ENCODE measurements at places on chromosomes 5 and 9.

DNA sequence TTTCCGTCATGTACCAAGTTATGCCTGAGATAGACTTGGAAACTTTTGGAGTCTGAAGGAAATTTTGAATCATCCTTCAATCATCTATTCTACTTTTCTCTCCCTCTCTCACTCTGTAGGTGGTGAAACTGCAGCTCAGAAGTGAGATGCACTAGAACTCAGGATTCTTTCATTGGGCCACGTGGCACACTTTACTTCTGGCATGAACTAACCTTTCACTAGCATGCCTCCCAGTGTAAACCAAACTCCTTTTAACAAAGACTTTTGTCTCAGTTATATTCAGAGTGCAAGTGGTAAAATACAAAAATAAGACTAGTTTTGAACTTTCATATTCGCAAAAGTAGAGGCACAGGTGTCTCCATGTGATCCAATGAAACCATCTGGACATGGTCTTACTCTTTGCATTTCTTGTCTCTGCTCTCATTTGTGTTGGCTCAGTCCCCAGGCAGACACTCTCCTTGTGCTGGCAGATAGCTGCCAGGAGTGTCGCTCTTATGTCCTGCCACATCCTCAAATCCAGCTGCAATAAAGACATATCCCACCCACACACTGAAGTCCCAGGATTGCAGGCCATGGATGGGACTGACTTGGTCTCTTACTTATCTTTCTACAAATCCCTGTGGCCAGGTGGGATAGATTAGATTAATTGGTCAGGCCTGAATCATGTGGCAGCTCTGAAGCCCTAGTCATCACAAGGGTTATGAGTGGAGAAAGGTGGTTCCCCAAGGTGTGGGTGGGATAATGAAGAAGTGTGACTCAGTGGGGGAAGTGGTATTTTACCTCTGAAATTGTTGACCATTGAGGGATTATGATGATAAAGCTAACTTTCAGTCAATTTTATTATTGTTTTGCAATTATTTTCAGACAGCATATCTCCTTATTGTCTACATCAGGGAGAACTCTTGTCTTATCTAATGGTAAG lies 267.5 kb downstream of the GABRB2 start:
- H3K4me3 ChIP-seq, result no peak overlapping the region
- DNase-seq, result no peak
- no peaks in the 10 kb centered on the region for H3K4me1 ChIP-seq
- H3K36me3 ChIP-seq, result no peaks in the 10 kb centered on the region

DNA sequence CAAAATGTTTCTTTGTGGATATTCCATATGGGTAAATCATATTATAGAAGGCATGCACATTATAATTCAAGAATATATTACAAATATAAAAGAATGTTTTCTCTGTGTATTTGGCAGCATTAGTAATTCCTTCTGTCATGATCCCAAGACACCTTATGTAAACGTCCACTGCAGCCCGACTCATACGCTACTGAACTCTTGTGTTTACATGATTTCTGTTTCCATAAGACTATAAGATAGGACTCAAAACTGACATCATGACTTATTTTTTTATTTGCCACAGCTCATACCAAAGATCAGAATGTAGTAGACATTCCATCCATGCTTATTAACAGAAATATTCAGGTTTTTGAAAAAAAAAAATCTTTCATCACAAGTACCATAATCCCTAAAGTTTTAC lies 234.1 kb downstream of the AP3B1 start:
- H3K4me1 ChIP-seq, result 0 out of 2 replicates have a peak, but pooled peaks cover 4% of the 10 kb centered on the region
- no peaks in the 10 kb centered on the region for H3K36me3 ChIP-seq
- no peaks in the 10 kb centered on the region for H3K27me3 ChIP-seq
- H3K27ac ChIP-seq, result no peak overlapping the region
- no peak overlapping the region for H3K4me3 ChIP-seq
- peak; percentile 25 for DNase-seq

DNA sequence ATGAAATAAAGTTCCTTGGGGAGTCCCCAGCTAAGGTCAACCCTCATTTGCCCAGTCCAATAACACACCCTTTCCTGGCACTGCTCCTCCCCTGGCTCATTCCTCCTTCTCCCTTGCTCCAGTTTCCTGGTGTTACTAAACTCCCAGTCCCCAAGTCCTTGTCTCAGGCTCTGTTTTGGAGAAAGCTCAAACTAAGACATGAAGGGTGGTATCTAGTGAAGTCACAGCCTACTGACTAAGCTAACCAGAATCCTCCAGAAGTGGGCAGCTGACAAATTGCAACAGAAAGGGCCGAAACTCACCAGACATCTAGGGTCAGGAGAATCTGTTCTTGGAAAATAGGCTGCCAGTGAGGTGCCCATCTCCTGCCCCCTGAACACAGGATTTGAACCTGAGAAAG lies 118.7 kb upstream of the NEK6 start:
- H3K27ac ChIP-seq, result no peak overlapping the region
- DNase-seq, result no peak
- no peak overlapping the region for H3K4me3 ChIP-seq
- no peaks in the 10 kb centered on the region for H3K36me3 ChIP-seq

DNA sequence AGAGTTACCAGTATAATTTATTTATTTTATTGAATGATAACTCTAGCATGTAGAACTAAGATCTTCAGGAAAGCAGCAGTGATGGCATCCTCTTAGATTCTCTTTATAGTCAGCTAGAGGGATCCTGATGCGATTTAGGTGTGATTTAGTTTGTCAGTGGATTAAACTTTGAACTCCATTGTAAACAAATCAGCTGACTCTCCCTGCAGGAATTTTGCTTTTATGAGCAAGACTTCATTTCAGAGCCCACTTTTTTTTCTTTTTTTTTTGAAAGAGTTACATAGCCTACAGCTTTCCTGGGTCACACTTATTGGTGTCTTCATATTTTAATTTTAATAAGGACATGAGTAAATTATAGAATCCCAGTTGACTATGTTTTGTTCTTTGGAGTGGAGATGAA lies 93.8 kb upstream of the SEMA6A start:
- no peak overlapping the region for H3K4me3 ChIP-seq
- DNase-seq, result no peak
- no peaks in the 10 kb centered on the region for H3K27me3 ChIP-seq
- no peaks in the 10 kb centered on the region for H3K4me1 ChIP-seq

- H3K4me1 ChIP-seq, result peaks cover 13% of the 10 kb centered on the region
- DNase-seq, result no peak
- H3K36me3 ChIP-seq, result no peaks in the 10 kb centered on the region
- no peak overlapping the region for H3K4me3 ChIP-seq
Measured at GRCh38 chr9:96478829-96479371, 28.9 kb downstream of the HABP4 start.

DNA sequence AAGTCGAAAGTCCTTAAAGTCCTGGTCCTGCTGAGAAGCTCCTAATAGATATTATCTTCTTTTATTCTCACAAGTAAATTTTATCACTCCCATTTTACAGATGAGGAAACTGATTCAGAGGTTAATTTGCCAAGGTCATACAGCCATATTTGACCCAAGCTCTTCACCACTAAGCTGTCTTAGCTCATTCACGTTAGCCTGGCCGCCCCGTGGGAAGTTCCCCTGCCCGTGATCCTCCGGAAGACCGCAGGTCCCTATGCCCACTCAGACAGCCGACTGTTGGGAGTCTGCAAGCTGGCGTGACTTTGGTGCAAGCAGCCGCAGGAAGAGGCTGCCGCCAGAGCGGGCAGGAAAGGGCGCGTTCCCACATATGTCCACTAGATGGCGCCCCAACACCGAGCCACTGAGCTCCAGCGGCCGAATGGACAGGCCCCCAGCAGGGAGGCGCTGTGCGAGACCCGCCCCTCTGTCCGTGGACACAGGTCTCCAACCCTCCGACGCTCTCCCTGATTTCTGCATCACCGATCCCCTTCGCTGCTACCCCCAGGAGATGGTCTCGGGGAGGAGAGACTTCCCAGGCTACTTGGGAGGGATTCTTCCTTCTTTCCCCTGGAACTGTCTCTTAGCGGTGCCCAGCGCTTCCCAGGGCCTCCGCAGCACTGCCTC lies 10.0 kb upstream of the ARAP3 start:
- no peaks in the 10 kb centered on the region for H3K36me3 ChIP-seq
- no peak overlapping the region for H3K27ac ChIP-seq
- H3K4me1 ChIP-seq, result peaks cover 16% of the 10 kb centered on the region
- no peaks in the 10 kb centered on the region for H3K27me3 ChIP-seq
- H3K4me3 ChIP-seq, result peak overlapping the region; percentile 57
- DNase-seq, result peak; percentile 85

DNA sequence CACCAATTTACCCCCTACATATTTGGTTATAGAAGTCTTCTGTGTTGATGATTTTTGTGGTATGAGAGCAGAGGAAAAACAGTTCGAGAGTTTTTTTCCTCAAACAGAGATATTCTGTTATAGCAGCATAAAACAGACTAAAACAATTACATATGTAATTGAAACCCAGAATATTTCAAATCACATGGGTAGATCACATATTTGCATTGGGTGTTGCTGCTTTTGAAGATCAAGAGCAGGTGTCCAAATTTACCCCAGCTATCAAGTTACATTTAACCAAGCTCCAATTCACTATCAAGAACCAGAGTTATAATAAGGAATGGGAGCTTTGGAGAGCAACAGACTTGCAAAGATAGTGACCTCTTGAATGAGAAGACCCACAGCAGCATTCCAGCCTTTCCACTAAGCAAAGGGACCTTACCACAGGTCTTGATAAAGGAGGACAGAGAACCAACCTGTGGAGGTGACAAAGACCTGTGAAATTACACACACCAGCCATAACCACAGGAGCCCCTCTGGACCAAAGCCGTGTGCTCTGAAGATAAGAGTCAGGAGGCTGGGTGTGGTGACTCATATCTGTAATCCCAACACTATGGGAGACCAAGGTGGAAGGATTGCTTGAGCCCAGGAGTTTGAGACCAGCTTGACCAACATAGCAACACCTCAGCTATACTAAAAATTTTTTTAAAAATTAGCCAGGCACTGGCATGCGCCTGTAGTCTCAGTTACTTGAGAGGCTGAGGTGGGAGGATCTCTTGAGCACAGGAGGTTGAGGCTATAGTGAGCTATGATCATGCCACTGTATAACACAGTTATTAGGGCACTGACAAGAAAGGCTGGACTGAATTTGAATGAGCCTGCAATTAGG lies 4.0 kb upstream of the CCL28 start:
- H3K4me3 ChIP-seq, result no peak overlapping the region
- no peaks in the 10 kb centered on the region for H3K4me1 ChIP-seq
- no peak for DNase-seq
- no peak overlapping the region for H3K27ac ChIP-seq
- H3K36me3 ChIP-seq, result no peaks in the 10 kb centered on the region
- no peaks in the 10 kb centered on the region for H3K27me3 ChIP-seq

- H3K27ac ChIP-seq, result no peak overlapping the region
- peak; percentile 51 for DNase-seq
- H3K4me1 ChIP-seq, result peaks cover 21% of the 10 kb centered on the region
- no peak overlapping the region for H3K4me3 ChIP-seq
- no peaks in the 10 kb centered on the region for H3K27me3 ChIP-seq
Measured at GRCh38 chr5:88290801-88291200, 22.2 kb upstream of the TMEM161B start.

- H3K27ac ChIP-seq, result 0 out of 2 replicates have a peak overlapping the region, but pooled peaks have one; percentile 7
- H3K4me3 ChIP-seq, result peak overlapping the region; percentile 86
- H3K4me1 ChIP-seq, result peaks cover 20% of the 10 kb centered on the region
- DNase-seq, result no peak
- no peaks in the 10 kb centered on the region for H3K27me3 ChIP-seq
- H3K36me3 ChIP-seq, result no peaks in the 10 kb centered on the region
Measured at GRCh38 chr5:51386916-51387883, 4.0 kb downstream of the ISL1 start.

DNA sequence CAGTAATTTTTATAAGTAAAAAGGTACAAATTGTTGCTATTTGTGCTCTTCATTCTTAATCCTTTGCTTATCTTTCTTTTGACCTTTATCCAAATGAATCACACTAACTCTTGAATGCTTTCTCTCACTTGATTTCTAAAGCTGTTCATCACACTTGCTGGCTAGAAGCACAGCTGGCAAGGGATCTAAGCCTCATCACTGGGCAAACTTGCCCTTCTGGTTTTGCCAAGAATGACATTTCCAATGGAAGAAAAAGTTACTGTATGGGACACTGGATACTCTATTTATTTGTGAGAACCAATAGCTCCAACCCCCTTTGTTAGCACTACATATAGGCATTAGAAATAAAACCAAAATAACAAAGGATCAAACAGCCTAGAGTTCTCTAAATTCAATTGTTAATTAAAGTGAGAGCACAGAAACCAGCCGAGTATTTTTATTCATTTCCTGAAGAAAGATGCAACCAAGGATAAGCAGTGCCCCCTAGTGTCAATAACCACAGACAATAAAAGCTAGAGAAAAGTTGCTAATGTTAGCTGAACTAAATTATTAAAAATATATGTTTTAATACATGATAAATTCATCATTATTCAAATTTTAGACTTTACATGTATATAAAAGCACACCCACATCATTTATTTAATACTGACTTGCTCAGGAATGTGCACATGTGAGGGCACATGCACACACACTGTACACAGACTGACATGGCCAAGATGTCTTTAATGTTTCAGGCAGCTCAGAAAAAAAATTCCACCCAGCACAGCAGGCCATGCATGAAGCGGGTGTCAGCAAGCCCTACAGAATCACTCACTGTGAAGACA lies 59.8 kb upstream of the POU5F2 start:
- DNase-seq, result peak; percentile 90
- no peaks in the 10 kb centered on the region for H3K36me3 ChIP-seq
- no peak overlapping the region for H3K27ac ChIP-seq

- no peaks in the 10 kb centered on the region for H3K4me1 ChIP-seq
- H3K4me3 ChIP-seq, result no peak overlapping the region
- no peaks in the 10 kb centered on the region for H3K27me3 ChIP-seq
- no peak overlapping the region for H3K27ac ChIP-seq
Measured at GRCh38 chr5:90153031-90153430, 256.5 kb downstream of the CETN3 start.

- peaks cover 7% of the 10 kb centered on the region for H3K36me3 ChIP-seq
- DNase-seq, result no peak
- H3K4me1 ChIP-seq, result peaks cover 12% of the 10 kb centered on the region
Measured at GRCh38 chr5:180230017-180230416, 21.0 kb upstream of the RASGEF1C start.

DNA sequence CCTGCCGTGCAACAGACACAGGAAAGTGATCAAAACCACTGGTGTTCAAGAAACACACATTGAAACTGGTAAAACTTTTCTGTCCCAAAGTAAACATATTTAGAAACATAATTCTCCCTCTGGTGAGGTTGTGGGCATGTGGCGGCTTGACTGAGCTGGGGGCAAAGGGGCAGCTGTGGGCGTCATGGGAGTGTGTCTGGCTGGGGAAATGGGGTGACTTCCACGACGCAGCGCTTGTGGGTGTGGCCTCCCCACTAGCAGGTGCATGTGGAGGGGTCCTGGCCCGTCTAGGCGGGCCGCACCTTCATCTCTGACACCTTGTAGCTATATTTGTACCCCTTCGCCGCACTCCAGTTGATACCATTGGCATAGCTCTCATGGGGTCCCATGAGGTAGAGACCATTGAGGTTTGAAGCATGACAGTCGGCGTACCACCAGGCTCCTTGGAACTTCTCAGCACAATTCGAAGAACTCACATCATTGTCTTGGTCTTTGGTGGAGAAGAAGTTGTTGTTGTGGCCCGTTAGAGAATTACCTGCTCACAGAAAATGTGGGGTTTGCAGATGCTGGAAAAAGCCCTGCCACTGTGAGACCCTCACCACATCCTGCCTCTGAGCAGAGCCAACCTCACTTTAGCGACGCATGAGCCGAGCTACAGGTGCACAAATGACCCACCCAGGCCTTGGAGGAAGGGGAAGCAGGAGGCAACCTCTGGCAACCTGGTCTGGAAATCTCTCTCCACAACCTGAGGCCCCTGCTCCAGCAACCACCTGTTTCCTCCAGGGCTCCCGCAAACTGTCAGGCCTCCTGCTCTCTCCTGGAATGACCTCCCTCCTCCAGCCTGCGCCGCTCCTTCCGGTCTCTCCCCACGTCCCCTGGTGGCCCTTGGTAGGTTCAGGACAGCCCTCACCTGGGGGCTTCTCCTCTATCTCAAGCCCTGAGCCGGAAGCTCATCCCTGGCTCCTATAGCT lies 7.9 kb downstream of the FCN1 start:
- DNase-seq, result no peak
- H3K27ac ChIP-seq, result no peak overlapping the region
- H3K4me1 ChIP-seq, result no peaks in the 10 kb centered on the region
- H3K36me3 ChIP-seq, result no peaks in the 10 kb centered on the region
